GM19239 (cell line): ENCODE measurements at places on chromosomes 4 and X.

DNA sequence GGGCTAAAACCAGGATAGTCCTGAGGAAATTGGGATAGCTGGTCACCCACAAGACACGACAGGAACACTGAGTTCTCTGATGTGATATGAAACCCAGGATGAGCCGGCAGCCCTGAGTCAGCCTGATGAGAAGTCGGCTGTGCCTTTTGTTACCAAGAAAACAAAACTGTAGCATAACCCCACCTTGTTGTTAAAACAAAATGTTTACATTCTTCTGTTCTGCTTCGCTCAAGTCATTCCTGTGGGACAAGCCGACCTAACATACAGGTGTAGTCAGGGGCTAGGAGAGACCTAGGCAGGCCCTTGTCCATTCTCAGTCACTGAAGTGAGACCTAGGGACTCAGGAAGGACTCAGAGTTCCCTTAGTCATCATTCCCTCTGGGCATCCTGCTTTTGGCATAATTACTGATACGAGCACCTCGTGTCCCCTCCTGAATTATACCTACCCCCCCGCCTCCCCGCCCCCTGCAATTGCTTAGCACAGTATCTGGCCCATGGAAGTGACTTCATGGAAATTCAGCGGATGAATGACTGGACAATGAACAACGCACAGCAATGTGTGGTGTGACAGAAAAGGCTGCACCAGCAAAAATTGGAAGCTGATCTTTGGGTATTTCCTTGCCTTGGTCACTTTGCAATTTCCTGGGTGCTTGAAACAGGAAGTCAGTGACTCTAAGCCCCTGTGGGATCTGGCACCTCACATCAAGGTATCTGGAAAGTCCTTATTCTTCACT is 31.9 kb upstream of the TLR2 start:
- DNase-seq: no peak

DNA sequence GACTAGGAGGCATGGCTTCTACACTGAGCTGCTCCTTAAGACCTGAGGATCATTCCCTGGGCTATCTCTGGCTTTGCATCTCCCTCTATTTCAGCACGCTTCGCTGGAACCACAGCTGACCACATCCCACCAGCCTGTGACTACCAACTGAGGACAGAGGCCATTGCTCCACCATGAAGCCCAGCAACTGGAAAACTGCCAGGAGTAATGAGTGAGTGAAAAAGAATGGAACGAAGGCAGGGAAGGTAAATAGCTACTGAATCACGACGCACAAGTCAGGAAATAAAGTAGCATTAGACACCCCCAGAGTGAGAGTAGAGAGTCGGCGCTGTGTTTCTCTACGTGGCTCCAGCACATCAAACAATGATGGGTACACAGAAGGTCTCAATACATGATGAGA is 314.7 kb downstream of the LDB2 start:
- DNase-seq: no peak

DNA sequence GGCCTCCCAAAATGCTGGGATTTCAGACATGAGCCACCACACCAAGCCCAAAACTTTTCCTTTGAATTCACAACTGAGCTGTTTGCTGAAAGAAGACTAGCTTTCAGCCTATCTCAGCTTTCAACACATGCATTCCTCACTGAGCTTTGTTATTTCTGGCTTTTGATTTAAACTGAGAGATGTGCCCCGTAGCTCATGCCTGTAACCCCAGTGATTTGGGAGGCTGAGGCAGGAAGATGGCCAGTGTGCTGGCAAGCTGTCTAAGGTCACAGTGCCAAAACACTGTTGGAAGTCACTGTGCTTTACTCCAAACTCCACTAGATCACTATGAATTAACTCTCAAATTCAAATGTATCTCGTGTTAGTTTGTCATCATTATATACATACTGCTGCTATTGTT is 779.5 kb downstream of the TRIML1 start:
- DNase-seq: no peak

- DNase-seq: no peak
Measured at GRCh38 chr4:129014566-129015509, 78.5 kb downstream of the SCLT1 start.

- no peak for DNase-seq
Measured at GRCh38 chrX:143378851-143379250, 138.4 kb downstream of the SPANXN3 start.

GRCh38 chr4:48129307-48130014 is 4.6 kb downstream of the TXK start:
- no peak for DNase-seq

DNA sequence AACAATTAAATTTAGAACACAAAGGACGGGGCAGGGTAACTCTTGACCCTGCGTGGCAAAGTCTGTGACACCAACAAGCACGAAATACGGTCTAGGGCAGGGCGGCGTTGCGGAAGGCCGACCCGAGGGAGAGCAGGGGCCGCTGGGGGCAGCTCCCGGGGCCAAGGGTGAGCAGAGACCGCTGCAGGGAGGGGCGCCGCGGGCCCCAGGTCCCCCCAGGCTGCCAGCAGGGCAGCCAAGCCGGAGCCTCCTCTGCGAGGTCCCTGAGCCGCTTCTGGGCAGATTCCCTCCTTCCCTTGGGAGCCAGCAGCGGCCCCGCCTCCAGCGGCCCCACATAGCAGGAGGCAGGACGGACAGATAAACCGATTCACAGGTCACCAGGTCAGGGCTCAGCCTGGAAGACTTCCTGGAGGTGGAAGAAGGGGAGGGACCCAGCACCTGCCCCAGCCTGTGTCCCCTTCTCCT is 90.2 kb downstream of the FAM53A start:
- DNase-seq: no peak

- DNase-seq: no peak
Measured at GRCh38 chr4:98950925-98951324, 22.0 kb upstream of the EIF4E start.

DNA sequence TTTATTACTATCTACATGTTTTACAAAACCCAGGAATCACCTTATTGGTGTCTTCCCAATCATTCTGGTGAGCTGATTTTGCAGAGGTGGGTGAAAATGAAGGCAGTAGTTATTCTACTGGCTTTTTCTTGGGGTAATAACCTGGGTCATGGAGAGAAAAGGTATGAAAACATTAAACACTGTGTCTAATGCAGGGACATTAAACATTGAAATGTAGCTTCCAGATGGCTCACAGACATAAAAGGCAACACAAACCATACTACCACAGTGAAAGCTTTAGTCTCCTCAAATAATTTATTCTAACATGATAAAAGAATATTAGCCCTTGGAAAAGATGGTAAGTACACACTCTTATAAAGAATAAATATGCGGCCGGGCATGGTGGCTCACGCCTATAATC is 8.0 kb downstream of the SETD7 start:
- no peak for DNase-seq

DNA sequence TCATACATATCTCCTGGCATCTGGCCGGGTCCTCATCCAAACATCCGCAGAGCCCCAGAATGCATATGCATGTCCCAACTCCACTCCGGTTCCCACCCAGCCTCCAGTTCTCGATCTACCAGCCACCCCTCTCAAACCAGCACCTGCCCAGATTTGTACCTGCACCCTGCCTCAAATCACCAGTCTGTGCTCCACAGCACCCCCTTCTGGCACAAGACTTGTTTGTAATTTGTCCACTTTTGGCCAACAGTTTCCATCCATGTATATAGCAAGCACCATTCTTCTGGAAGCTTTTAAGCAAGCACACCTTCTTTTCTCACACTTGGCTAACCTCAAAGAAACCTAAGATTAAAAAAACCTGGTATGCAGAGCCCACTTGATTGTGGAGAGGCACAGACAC is 644.1 kb downstream of the MID1IP1 start:
- no peak for DNase-seq

DNA sequence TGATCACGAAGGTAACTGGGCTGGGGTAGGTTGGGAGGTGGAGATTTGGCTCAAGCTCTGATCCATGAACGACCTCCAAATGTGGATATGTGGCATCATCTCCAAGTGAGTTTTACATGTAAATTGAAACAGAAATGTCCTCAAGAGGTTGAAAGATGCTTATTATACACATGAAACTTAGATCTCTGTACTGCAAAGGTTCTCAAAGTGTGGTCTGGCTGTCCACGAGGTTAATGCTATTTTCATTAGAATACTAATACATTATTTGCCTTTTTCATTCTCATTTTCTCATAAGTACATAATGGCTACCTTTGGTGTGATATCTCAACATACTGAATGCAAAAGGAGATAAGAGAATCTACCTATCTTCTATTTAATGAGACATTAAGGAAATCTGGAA is 198.2 kb downstream of the RASL11B start:
- no peak for DNase-seq

- no peak for DNase-seq
Measured at GRCh38 chr4:101357751-101358150, 10.4 kb upstream of the PPP3CA start.

DNA sequence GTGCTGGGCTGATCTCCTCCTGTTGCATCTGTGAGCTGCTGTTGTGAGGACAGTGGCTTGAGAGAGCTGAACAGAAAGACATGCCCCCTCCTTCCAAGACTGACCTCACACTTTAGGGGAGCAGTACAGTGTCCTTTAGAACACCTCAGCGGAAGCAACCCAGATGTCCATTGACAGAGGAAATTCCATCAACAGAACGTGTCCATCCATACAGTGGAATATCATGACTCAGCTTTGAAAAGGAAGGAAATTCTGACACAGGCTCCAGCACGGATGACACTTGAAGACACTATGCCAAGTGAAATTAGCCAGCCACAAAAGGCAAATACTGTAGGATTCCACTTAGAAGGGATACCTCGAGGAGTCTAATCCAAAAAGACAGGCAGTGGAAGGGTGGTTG is 103.5 kb downstream of the GPR143 start:
- no peak for DNase-seq

DNA sequence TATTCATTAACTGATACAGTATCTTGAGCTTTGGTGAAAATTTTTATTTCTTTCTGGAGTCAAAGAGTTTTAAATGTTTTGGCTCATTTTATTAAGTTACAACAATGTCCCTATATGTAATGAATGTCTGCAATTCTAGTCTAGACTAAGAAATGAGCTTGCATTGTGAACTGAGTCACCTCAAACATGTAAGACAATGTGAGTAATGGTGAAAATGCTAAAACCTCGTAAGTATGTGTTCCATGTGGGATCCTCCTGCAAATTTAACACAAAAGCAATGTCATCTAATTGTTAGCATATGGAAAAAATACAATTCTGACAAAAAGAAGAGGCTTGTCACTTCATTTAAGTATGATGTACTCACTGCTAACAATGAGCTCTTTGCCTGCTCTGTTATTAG is 480.5 kb upstream of the FSTL5 start:
- no peak for DNase-seq

DNA sequence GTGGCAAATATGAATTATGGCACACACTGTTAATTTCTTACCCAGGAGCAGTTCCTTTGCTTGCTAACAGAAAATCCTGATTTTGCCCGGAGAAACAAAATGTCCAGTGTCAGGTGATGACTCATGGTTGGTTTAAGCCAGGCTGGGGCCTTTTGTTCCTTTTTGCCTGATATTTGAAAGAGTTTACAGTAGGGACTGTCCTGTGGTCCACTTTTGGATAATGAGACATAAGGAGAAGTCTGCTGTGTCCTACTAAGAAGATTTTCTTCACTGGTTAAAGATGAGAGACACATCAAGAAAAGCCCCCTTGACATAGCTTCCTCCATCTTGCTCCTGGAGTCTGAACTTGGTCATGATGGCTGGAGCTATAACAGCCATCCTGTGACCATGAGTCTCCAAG is 12.1 kb upstream of the DRD5 start:
- DNase-seq: no peak

DNA sequence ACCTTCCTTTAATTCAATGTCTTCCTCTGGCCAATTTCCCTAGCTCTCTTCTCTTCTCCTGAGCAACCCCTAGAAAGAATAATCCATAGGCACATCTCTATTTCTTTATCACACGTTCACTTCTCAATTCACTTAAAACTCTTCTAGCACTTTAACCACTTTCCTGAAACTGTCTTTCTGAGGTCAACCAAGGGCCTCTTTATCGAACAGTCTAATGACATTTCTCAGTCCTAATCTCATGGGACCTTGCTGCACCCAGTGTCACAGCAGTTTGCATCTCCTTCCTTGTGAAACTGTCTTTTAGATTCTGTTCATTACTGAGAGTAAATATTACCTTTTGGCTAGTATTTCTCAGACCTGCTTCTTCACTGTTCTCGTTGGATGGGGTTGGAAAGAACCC is 285.3 kb upstream of the RASGEF1B start:
- peak; percentile 12 for DNase-seq

GRCh38 chr4:170399581-170400293 is 310.0 kb upstream of the AADAT start:
- no peak for DNase-seq

DNA sequence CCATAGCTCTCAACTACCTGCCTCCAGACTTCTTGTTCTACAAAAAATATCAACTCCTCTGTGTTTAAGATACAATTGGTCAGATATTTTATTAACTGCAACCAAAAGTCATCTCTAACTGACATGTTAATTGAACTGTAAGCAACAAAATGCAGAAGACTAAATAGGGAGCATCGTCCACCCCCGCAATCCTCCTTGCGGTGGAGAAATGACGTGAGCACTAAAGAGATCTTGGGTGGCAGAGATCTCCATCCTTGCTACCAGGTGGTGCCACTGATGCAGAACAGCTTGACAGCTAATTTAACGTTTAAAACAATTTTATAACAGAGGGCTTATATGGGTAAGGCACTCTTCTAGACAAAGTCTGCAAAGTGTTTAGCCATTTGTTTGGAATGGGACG is 164.4 kb upstream of the FTHL17 start:
- DNase-seq: no peak

DNA sequence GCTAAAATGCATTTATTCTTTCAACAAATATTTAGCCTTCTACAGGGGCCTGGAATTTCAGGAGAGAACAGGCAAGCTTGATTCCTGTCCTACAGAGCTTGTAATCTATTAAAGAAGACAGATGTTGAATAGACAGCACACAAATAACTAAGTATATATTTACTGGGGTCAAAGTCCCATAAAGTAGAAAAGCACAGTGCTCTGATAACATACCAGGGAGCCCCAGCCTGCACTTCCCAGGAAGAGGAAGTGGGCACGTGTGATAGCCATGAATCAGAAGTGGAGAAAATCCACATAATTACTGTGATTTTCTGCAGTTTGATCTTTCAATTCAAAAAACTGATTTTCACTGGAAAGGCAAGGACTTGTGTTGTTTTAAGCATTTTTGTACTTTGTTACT is 129.1 kb downstream of the EGF start:
- no peak for DNase-seq

DNA sequence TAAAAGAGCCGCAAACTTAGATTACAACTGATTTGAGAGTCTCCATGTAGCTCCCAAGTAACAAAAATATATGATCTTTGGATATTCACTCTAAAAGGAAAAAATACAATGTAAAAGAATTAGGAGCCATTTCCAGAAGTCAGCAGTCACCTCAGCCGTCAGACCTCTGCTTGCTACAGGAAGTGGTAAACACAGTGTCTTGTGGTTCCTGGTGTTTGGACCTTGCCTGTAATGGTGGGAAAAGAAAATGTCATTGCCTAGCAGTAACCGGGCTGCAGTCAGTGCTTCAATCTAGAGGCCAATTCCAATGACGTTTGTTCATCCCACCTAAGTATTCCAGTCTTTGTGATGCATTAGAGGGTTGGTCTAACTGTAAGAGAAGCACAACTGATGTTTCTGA is 28.9 kb upstream of the SMIM31 start:
- no peak for DNase-seq
